ENCODE measurements at places on chromosomes 4 and X. TPM values are rescaled to one million over a fixed set of nuclear protein-coding genes. Genes with fewer than 3 reads are reported as not detected.

XKRX gene
- 0.35 TPM for total RNA-seq

PPBP gene
- total RNA-seq, result not detected

ATP2B3 gene
- not detected for total RNA-seq

PDE6B gene
- 16.4 TPM for total RNA-seq

ESX1 gene
- not detected for total RNA-seq

KCNIP4 gene
- total RNA-seq, result not detected

TAB3 gene
- 20.8 TPM for total RNA-seq

DNA sequence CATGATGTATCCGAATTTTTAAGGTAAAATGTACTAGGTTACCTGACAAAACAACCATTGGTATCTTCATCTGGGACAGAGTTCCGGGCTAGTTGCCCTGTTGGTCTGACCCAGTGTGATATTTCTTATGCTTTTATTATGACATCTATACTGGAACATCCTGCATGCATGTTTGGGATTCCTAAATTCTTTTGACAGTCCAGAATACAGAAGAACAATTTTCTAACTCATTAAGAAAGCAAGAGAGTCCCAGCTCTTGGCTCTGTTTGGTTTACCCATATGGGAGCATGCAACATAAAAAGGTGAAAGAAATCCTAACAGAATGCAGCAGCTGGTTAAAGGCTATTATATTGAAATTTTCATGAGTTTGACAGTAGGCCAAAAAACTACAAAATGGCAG is 247.7 kb upstream of the FTHL17 start:
- DNase-seq, result no peak

DNA sequence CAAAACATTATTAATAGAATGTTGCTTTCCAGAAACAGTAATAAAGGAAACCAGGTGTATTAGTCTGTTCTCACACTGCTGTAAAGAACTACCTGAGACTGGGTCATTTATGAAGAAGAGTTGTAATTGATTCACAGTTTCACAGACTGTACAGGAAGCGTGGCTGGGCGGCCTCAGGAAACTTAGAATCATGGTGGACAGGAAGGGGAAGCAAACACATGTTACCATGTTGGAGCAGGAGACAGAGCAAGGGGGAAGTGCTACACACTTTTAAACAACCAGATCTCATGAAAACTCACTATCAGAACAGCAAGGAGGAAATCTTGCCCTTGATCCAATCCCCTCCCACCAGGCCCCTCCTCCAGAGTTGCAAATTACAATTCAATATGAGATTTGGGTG is 815.8 kb downstream of the TRIML1 start:
- no peak for DNase-seq

- DNase-seq, result no peak
Measured at GRCh38 chr4:143667461-143667860, 33.0 kb downstream of the FREM3 start.

DNA sequence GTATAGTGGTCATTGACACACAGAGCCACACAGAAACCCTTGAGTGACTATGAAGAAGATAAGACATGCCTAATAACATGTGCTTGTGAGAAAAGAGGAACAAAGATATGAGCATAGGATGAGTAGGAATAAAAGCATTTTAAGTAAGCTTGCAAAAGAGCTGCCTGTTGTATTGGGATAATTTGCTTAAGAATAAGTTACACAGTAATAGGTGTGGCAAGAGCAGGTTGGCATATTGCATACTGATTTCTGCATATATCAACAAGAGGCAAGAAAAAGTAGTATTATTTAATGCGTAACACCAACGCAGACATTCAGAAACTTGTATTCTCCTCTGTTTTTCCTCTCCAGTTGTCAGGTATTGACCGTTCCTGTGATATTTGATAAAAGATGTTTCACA is 111.5 kb upstream of the UGT8 start:
- no peak for DNase-seq

- DNase-seq, result no peak
Measured at GRCh38 chr4:165079476-165079875, 25.8 kb downstream of the TRIM75 start.

- DNase-seq, result no peak
Measured at GRCh38 chr4:7351014-7351413, 83.7 kb downstream of the PSAPL1 start.

DNA sequence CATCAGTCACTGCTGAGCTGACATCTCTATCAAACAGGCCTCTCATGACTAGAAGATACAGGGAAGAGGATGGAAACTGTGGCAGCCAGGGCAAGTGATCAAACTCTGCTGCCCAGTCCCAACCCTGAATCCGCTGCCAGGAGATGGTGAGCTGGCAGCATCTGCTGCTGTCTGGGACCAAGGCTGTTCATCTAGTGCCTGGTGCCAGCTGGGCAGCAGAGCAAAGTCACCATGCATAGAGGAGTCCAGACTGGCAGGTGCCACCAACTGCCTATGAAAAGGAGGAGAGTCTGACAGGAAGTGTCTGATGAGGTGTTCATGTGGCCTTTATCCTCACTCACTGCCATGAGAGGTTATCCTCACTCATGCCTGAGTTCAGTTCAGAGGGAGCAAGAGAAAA is 518.9 kb downstream of the MID1IP1 start:
- no peak for DNase-seq

- DNase-seq, result no peak
Measured at GRCh38 chrX:75149654-75150053, 6.4 kb downstream of the ABCB7 start.

DNA sequence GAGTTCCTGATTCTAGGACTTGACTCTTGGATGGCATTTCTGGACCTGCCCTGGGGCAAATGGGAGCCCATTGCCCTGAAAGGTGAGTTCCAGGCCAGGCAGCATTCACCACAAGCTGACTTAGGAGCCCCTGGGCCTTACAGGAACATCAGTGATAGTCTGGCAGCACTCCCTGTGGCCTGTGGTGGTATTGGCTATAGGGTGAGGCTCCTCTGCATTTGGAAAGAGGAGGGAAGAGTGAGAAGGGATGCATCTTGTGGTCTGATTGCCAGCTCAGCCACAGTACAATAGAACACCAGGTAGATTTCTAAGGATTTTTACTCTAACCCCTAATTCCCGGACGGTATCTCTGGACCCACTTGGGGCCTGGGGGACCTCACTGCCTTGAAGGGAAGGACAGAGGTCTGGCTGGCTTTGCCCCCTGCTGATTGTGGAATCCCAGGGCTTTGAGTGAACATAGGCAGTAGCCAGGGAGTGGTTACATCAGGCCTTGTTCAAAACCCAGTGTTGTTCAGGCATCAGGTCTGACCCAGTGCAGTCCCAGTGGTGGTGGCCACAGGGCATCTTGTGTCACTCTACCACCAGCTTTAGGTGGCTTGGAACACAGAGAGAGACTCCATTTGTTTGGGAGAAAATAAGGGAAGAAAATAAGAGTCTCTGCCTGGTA is 32.9 kb downstream of the MAGED4 start:
- DNase-seq, result no peak

GRCh38 chr4:1099684-1100335 is 13.6 kb downstream of the RNF212 start:
- no peak for DNase-seq

- DNase-seq, result no peak
Measured at GRCh38 chr4:175997291-175997690, 68.3 kb upstream of the WDR17 start.

DNA sequence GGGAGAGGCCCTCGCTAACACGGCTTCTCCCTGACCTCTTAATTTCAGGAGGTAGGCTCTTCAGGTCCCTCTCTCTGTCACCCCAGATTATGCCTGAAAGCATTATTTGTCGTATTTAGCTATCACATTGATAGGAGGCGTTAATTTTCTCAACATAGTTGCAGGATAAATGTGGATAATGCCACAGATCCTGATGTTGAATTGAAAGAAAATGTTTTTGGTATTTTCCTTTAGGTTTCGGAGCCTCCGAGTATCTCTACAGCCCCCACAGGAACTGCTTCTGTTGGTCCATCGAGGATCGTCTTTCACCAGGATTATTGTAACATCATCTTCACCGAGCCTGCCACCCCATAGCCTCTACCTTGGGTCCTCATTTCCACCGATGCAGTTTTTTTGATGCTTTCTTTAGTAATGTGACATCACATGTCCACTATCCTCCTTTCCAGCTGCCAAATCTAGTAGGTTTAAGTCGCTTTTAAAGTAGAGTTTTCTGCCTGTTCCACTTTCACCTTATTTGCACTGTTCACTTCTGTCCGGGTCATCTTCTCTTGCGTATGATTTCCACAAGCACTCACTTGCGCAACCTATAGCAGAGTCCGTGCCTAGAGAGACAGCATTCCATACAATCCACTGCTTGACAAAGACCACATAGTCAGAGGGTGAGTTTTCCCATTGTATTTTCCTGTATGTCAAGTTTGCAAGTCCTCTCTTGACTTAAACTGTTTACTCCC is 665 bp downstream of the TIGD2 start:
- DNase-seq, result no peak

- no peak for DNase-seq
Measured at GRCh38 chr4:120633810-120634209, 288.7 kb downstream of the PRDM5 start.

GRCh38 chr4:46931981-46932380 is 22.9 kb upstream of the COX7B2 start:
- DNase-seq, result peak; percentile 20

GRCh38 chrX:119497185-119497584 is 28.9 kb downstream of the SLC25A5 start:
- no peak for DNase-seq

- no peak for DNase-seq
Measured at GRCh38 chr4:128543696-128544095, 256.1 kb upstream of the PGRMC2 start.

GRCh38 chr4:23923840-23924239 is 34.0 kb upstream of the PPARGC1A start:
- DNase-seq, result no peak

- DNase-seq, result no peak
Measured at GRCh38 chr4:6753103-6753560, 29.4 kb upstream of the KIAA0232 start.

DNA sequence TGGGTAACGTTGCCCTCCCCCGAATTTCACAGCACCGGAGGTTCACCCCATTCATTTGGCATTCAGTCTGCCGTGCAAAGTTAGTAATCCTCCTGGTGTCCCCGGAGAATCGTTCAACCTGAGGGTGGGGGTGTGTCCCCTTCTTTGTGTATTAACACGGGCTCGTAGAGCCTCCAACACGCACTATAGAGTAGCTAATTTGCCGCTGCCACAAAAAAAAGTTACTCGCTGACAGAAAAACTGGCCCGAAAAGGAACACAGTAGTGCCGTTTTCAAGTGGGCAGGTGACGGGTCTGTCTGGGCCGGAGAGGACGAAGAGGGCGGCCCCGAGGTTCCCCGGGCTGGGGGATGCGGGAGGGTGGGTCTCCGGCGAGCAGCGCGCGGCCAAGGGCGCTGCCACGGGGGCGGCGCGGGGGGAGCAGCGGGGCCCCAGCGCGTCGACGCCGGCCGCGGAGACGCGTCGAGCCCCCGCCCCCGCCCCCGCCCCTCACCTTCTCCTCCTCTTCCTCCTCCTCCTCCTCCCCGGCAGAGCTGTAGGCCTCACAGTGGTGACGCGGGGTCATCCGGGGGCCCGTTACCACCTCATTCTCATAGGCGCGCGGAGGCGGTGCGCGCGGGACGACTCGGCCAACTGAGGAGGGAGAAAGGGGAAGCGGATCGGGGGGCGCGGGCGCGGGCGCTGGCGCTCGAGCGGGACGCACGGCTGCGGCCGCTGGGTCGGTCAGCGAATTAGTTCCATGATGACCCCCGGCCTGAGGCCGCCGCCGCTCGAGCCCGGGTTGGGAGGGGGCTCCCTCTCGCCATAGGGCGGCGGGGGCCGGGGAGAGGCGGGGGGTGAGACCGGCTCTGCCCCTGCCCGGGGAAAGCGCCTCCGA is 571 bp downstream of the CCNI start:
- DNase-seq, result peak; percentile 83

DNA sequence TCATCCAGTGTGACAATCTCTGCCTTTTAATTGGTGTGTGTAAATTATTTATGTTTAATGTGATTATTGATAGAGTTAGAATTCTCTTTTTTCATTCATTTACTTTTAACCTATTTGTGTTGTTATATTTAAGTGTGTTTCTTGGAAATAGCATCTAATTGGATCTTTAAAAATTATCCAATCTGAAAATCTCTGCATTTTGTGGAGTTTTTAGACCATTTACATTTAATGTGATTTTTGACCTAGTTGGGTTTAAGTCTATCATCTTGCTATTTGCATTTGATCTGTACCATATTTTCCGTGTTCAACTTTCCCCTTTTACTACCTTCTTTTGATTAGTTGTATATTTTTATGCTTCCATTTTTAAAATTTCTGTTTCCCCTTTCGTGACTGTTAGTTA is 71.3 kb downstream of the TENM3 start:
- no peak for DNase-seq

- DNase-seq, result no peak
Measured at GRCh38 chrX:46961097-46961496, 48.9 kb downstream of the JADE3 start.

DNA sequence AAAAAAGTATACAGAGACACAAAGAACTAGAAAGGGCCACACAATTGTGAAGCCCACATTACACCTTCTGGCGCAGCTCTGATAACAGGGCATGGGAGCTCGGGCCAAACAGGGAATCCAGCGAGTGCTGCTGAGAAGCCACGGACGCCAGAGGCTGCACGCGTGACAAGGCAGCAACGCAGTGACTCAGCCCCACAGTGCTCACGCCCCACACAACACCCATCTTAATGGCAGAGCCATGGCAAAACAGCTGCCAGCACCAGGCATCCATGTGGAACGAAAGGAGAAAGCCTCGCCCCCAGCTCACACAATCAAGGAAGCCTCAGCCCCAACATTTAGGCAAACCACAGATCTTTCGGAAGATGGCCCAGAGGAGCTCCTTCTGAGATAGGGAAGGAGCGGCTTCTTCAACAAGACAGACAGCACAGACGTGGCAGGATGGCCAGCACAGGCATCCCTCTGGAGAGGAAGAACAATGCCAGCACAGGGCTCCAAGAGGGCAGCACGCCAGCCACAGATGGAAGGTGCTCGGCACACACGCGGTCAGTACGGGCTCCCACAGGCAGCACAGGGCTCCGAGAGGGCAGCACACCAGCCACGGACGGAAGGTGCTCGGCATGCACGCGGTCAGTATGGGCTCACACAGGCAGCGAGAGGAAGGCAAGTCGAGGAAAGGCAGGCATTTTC is 33.1 kb downstream of the GAK start:
- no peak for DNase-seq

DNA sequence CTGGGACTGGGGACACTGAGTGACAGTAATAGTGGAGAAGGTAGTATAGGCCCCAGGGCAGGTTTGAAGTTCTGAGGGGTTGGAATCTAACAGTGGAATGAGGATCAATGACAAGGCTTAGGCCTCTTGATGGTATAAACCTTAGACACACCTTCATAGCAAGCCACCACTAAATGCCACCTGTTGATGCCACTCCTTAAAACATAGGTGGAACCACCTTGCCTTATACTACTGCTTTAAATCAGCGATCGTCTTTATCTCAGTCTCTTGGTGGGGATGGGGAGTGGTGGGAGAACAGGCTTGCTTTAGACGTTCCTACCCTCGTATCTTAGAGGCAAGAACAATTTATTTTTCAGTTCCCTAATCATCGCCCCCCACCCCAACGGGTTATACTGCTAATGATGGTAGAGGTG is 1.2 kb downstream of the RAB33B start:
- DNase-seq, result no peak

- no peak for DNase-seq
Measured at GRCh38 chr4:129239088-129239487, 143.1 kb downstream of the C4orf33 start.
